ENCODE measurements at places on chromosomes 4 and X.
A peak's percentile ranks its signal among the peaks of the same experiment; 100 is the strongest.

DNA sequence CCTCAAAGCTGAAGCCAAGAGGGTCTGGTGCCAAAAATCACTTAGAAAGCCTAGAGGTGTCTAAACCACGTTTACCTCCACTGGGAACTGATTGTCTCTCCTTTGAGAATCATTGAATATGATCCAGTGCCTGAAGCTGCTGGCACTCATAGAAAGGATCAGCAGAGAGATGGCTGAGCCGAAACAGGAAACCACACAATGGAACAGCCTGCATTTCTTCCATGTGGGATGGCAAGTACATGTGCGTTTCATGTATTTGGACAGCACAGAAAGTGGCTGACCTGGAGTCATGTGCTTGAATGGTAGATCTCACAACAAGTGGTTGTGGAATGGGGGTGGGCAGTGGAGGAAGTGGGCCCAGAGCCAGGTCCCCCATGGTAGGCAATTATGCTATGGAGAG lies 533.7 kb downstream of the INPP4B start:
- DNase-seq, result no peak

- DNase-seq, result peak; percentile 35
Measured at GRCh38 chrX:49209434-49210251, 9.7 kb upstream of the SYP start.

- no peak for DNase-seq
Measured at GRCh38 chrX:39907964-39908661, 189.6 kb downstream of the BCOR start.

GRCh38 chr4:106291678-106292077 lies 24.3 kb downstream of the TBCK start:
- no peak for DNase-seq

GRCh38 chrX:136806891-136807410 lies 26.2 kb upstream of the ARHGEF6 start:
- no peak for DNase-seq

DNA sequence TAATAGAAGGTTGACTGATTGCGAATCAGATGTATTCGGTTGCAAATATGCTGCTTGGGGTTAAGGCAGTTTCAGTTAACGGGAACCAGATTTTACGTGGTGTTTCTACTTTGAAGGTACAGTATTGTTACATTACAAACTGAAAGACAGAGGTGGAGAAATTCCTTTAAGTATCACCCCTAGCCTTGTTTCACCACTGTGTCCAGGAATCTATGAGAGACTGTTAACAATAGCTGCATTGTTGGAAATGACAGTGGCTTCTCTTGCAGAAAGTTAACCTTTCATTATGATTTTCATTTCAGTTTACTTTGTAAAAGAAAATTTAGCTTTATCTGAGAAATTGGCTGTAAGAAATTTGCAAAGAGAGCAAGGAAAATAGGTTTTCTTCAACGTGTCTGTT lies 2.6 kb downstream of the CDKL5 start:
- no peak for DNase-seq

DNA sequence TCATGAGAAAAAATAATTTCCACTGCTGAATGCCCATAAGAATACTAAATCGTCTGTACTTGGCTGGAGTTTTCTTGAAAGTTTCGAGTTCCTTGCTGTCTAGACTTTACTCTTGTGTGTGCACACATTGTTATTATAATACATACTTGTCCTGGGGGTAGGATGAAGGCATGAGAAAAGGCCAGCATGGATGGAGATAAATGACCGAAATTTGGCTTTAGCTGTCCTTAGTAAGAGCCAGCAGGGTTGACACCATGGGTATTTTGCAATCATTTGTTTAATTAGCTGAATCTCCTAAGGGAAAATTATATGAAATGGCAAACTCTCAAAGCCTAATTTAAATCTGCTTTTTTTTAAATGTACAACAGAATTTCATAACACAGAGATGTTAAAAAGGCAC lies 641.6 kb downstream of the ADGRL3 start:
- no peak for DNase-seq

GRCh38 chr4:185101354-185101890 lies 41.6 kb upstream of the SLC25A4 start:
- DNase-seq, result no peak

DNA sequence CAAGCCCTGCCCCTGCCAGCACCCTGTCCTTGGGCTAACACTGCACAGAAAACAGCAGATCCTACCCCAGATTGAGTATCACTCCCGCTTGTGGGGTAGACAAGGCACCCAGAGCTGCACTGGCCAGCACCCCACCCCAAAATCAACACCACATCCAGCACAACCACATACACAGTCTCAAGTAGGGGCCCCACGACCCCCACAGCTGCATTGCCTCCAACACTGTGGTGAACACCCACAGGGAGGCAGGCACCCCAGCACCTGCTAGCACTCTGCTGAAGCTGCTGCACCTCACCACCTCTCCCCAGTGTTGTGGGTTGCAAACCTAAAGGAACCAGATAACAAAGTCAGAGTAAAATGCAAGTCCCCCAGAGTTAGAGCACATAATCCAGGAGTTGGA lies 589.9 kb downstream of the PCDH19 start:
- DNase-seq, result no peak

DNA sequence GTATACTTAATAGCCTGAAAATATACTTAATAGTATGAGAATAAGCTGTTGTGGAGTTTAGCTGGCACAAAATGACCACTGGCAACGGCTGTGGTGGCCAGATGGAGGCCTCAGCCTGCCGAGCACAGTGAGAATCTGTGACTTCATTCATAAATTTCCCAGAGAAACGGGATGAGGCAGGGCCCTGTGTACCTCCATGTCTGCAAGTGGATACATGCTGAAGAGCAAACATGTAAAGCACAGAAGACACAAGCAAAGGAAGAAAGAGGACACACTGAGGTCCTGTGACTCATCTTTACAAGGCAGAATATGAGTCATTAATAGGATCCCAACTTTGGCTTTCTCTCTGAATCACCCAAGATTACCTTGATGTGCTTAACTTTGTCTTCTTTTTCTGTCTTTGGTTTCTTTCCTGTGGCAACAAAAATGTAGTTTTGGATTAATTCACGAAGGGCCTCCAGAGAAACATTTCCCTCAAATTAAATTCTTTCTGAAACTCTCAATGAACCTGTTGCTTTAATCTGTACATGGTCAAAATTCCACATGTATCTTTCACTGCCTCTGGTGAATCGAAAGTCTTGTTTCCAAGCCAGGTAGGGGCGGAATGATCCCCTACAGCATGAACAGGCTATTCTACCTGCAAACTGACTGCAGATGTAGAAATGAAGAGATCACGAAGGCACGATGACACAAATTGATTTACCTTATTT lies 56.4 kb downstream of the IRF2 start:
- DNase-seq, result no peak

- DNase-seq, result no peak
Measured at GRCh38 chr4:119321921-119322687, at the start of gene FABP2. Gene FABP2 (minus strand): TSS chr4:119322138. CDS start chr4:119322102, 36 bp downstream.

DNA sequence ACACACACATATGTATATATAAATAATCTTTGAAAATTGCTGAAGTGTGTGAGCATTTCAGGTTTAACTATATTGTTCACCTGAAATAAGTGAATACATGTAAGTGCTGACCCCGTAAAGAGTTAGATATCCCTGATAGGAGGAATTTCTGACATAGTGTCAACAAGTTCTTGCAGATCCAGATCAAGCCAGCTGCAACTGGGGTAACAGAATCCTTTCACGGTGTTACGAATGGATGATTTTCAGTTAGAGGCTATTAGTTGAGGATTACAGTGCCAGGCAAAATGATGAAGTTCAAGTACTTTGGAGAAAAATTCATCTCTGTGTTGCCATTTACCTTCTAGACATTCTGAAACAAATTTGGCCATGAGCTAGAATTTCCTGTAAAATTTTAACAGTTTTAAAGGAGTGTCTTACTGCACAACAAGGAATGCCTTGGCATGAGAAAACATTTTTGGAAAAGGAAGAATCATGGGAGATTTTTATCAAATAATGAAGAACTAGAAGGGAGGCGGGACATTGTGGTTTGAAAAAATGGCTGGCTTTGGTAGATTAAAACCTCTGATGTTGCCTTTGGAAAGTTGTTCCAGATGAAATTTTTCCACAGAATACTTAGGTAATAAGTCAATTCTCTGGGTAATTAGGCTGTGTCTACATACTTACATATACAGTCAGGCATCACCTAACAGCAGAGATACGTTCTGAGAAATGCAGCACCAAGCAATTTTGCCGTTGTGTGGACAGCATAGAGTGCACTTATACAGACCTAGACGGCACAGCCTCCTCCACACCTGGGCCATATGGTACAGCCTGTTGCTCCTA lies 84.4 kb upstream of the FAT1 start:
- DNase-seq, result no peak

DNA sequence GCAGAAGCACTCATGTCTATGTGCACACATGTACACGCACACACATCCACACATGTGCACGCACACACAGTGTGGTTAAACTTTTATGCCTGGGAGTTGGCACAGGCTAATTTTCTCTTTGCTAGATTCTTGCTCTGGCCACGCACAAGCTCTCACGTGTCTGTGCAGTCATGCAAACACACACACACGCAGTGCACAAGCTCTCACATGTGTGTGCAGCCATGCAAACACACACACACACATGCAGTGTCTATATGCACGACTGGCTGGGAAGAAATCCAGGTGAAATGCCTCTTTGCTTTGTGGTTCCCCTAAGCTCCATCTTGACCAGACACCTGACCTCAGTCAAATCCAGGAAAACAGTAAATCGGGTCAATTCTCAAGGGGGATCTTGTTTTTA lies 138.0 kb downstream of the SHOX start:
- DNase-seq, result no peak

DNA sequence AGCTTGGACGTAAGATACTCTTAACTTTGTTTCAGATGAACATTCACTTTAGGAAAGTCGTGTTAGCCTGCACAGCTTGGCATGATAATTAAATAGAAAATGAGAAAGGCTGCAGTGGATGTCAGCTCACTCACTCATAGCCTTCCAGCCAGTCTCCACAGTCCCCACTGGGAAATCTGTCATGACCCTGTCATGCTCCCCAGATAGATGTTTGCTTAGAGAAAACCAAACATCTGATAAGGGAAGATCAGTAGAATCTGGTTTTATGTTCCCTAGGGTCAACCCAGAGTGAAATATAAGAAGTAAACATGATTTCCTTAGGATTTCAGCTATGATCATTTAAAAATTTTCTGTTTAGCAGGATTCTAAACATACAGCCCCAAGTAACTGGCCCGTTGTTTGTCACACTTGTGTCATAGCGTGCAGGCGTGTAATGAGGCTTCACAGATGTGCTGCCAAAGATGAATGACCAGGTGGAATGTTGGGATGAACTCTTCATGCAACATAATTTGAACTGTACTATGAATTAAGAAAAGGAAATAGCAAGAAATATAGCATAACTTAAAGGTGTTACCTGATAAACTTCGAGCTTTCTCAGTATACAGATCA lies 180.1 kb downstream of the BANK1 start:
- DNase-seq, result no peak
